Daoy (cell line): ENCODE measurements at places on chromosomes 13 and 19. TPM values are rescaled to one million over a fixed set of nuclear protein-coding genes. Genes with fewer than 3 reads are reported as not detected.

SIAH3 gene
- total RNA-seq: 0.06 and 0.12 TPM in 2 replicates

CGB5 gene
- 22.0 and 35.7 TPM in 2 replicates for total RNA-seq

CLDND2 gene
- total RNA-seq: not detected in 2 replicates

GRCh38 chr19:13834244-13835069 is 39.2 kb downstream of the ZSWIM4 start:
- peak; percentile 66 for DNase-seq

DNA sequence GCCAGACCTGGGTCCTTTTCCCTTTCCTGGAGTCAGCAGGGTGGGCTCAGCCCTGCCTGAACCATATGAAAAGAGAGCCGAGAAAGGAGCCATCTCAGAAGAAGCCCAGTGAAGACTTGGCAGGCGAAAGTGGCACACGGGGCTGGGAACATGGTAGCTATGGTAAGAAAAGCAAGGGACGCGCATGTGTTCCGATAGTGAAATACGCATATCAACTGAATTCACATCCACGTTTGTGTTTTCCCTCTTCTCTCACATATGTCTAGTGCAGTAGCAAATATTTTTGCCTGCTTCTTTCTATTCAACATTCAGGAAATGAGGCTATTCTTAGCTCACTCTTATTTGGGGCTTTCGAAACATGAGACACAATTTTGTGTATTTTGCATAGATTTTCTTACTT is 54.1 kb upstream of the PEG3 start:
- DNase-seq: no peak

- no peak for DNase-seq
Observed at GRCh38 chr13:85282876-85283275, 516.3 kb downstream of the SLITRK6 start.

DNA sequence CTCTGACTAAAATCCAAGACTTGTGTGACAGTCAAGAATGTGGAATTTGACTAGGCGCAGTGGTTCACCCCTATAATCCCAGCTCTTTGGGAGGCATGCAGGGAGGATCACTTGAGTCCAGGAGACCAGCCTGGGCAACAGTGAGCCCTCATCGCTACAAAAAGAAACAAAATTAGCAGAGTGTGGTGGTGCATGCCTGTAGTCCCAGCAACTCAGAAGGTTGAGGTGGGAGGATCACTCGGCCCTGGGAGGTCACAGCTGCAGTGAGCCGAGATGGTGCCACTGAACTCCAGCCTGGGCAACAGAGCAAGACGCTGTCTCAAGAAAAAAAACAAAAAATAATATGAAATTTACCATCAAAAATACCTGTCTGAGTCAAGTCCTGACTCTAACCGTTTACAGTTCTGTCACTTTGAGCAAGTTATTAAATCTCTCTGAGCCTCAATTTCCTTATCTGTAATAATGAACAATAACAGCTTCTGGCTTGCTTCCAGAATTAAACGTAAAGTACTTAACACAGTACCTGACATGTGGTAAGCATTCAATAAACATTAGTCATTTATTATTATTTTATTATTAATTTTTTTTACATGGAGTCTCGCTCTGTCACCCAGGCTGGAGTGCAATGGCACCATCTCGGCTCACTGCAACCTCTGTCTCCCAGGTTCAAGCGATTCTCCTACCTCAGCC is 204.6 kb upstream of the TSC22D1 start:
- DNase-seq: no peak

SPRED3 gene
- total RNA-seq: 0.06 and 0.91 TPM in 2 replicates

DNA sequence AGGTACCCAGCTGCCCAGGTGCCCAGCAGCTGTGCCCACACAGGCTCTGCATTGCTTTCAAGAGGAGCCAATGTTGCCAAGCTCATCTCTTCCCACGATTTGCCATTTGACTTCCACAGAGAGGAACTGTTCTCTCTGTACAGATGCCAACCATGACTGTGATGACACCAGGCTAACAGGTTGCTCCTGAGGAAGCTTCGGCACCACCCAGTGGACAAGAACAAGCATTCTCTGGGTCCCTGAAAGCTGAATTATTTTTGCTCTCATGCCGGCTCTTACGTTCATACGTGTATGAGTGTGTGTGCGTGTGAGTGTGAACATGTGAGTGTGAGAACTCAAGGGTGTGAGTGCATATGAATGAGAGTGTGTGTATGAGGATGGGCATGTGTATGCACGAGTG is 535.2 kb downstream of the LIG4 start:
- no peak for DNase-seq

SOX21 gene
- 0.17 and 0.42 TPM in 2 replicates for total RNA-seq

GRCh38 chr19:16541526-16542044 is 652 bp downstream of the CHERP start:
- DNase-seq: no peak

GRCh38 chr13:24642219-24642618 is 38.0 kb upstream of the ATP12A start:
- DNase-seq: no peak

DNA sequence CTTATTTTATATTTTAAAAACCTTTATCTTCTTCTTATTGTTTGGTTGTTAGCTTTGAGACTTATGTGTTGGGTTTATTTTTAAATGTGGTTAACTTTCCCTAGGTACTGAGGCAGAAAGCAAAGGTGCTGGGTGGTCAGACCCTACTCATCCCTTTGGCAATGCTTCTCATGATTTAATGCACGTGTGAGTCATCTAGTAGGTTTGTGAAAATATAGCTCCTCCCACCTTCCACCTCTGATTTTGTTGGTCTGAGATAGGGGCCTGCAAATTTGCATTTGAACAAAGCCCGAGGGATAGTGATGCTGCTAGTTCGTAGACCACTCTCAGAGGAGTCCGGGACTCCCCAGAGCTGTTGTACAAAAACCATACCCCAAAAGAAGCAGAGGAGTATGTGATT is 771.3 kb upstream of the ARGLU1 start:
- peak; percentile 45 for DNase-seq

ATP12A gene
- 0.06 TPM in 1 of 2 replicates, not detected in the other for total RNA-seq

MEIS3 gene
- 0.63 and 2.9 TPM in 2 replicates for total RNA-seq

CILP2 gene
- total RNA-seq: 0.40 and 1.0 TPM in 2 replicates

TPM4 gene
- total RNA-seq: 1,303 and 1,358 TPM in 2 replicates

DNA sequence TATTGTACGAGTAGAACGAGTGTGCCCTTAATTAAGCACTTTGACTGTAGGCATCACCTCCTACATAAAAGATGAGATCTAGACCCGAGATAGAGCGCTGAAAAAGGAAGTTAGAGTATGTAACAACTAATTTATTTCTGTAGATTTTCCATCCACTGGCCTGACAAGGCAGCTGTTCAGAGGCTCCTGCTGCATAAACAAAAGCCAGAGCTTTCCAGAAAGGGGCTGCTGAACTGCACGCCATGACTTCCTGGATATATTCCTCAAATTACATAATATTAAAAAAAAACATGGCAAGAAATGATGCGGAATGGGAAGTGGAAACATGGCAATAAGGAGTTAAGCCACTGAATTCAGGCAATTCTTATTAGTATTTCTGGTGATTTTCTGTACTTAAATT is 89.7 kb downstream of the AKAP11 start:
- DNase-seq: no peak

ZNF180 gene
- total RNA-seq: 7.3 and 8.3 TPM in 2 replicates

GRCh38 chr19:42567567-42567966 is 27.2 kb downstream of the CEACAM8 start:
- DNase-seq: no peak

DNA sequence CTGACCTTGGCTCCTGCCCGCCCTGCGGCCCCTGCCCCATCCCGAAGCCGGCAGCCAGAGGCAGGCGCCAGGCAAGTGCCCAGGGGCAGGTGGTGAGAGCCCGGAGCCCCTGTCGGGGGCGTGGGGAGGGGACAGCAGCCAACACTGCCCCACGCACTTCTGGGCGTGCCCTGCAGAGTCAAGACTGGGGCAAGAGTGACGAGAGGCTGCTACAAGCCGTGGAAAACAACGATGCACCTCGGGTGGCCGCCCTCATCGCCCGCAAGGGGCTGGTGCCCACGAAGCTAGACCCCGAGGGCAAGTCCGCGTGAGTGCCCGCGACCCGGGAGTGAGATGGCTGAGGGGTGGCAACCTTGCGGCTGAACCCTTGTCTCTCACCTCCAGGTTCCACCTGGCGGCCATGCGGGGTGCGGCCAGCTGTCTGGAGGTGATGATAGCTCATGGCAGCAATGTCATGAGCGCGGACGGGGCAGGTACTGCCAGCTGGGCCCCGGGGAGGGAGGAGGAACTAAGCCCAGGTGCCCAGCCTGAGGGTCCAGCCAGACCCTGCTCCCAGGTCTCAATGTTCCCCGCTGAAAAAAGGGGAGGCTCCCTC is 17.3 kb downstream of the ANKRD24 start:
- no peak for DNase-seq

GRCh38 chr13:114037674-114038073 is 63.8 kb upstream of the C13orf46 start:
- DNase-seq: no peak

TPP2 gene
- total RNA-seq: 35.1 and 39.1 TPM in 2 replicates

FRY gene
- total RNA-seq: 0.27 and 0.74 TPM in 2 replicates

- no peak for DNase-seq
Observed at GRCh38 chr13:74218291-74218690, 84.1 kb upstream of the KLF12 start.

GRCh38 chr19:38634757-38635482 is 12.5 kb upstream of the ACTN4 start:
- peak; percentile 67 for DNase-seq

DNA sequence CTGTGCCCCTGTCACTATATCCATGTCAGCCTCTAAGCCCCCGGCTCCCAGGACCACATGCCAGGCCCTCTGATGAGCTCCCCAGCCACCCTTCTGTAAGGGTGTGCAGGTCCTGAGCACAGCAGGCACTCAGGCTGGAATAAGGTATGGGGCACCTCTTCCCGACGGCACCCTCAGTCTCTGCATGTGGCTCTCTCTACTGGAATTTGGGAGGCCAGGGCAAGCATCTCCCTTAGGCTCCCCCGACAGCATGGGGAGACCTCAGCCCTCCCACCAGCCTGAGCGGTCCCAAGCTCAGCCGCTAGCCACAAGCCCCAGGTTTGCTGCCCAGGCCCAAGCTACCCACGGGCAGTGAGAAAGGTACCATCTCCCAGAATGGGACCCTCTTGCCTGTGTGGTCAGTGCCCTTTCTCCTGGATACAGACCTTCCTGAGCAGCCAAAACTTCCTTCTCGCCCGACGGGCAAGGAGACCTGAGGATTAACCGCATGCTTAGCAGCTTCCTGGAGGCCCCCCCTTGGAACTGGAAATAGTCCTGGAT is 22.5 kb upstream of the C19orf12 start:
- DNase-seq: no peak

GRCh38 chr13:59301174-59301567 is 862.6 kb downstream of the DIAPH3 start:
- DNase-seq: no peak

DNA sequence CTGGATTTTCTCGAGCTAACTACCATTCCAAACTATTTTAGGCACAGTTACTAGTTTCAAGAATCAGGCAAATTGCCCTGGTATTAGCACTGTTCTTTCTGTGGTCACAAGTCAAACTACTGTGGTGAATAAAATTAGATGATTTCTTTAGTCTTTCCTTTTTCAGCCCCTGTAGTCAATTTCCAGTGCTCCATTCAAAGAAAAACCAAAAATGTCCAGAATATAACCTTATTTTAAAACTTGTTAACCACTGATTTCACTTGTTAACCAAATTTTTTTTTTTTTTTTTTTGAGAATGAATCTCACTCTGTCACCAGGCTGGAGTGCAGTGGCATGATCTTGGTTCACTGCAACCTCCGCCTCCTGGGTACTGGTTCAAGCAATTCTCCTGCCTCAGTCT is 50.6 kb upstream of the USPL1 start:
- DNase-seq: no peak

IL4I1 gene
- 9.1 and 9.3 TPM in 2 replicates for total RNA-seq

DNA sequence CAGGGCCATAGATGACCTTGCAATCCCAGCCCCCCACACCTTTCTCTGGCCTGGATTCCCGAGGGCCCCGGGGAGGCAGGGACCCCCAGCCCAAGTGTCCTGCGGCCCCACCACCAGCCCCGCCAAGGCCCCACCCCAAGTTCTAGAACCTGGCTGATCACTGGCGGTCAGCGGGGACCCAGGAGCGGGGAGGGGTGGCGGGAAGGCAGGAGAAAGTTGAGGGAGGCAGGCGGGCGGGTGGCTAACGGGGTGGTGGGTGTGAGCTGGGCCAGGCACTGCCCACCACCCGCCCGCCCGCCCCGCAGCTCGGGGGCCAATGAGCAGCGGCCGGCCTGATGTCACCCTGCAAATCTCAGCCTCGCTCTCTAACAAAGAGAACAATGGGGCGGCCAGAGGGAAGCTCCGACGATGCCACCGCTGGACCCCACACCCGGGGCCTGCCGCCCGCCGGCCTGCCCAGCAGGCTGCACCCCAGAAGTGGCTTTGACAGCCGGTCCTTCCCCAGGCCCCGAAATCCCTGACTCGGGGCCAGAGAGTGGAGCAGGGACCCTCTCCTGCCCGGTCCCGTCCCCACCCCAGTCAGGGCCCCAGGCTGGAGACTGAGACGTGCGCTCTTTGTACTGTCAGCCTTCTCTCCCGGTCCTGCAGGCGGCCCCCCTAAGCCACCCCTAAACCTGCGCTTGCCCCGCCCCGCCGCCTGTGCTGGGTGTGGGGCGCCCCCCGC is 1.6 kb downstream of the MEX3D start:
- peak; percentile 90 for DNase-seq

DNA sequence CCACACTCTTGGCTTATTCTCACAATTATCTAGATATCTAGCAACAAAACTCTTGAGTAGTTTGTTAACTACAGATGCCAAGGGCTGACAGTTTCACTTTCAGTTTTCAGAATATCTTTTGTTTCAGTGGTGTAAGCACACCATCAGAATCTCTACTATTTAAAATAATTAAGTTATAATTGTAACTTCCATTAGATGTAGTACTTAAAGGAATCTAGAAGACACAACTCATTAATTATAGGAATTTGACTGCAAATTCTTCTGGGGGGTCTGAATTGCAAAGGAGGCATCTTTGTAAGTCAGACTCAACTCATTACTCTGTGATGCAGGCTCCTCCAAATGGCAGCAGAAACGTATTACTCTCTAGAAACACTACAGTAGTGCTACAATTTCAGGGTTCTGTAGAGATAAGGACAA is 44.9 kb upstream of the USPL1 start:
- peak; percentile 40 for DNase-seq

GRCh38 chr13:20779405-20779804 is 5.6 kb upstream of the EEF1AKMT1 start:
- no peak for DNase-seq

DNA sequence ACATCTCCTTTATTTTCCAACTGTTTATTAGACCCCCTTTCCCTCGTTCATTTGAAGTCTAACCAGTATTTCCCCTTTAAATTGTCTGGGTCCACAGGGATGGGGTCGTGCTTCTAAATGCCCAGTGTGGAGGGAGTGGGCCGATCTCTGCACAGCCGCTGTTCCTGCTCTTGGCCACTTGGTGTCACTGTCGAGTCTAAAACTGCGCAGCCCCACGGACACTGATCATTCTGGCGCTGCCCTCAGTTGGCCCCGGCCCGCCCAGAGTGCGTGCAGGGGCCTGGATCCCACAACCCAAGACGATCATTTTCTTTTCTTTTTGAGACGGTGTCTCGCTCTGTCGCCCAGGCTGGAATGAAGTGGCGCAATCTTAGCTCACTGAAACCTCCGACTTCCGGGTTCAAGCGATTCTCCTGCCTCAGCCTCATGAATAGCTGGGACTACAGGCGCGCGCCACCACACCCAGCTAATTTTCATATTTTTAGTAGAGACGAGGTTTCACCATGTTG is 12.0 kb downstream of the WDR88 start:
- DNase-seq: peak; percentile 67
